ENCODE measurements at places on chromosomes 2 and 18. TPM values are rescaled to one million over a fixed set of nuclear protein-coding genes. Genes with fewer than 3 reads are reported as not detected.

Gene C2orf72
- not detected for total RNA-seq

Gene AP1S3
- 2.3 TPM for total RNA-seq

Gene RIT2
- not detected for total RNA-seq

Gene BCS1L
- 43.8 TPM for total RNA-seq

Gene ITGB6
- not detected for total RNA-seq

Gene LYPD6B
- total RNA-seq = not detected

Gene ARPC2
- 714 TPM for total RNA-seq

All from myometrial cell (primary cell).